Central memory CD4-positive, alpha-beta T cell (primary cell): ENCODE measurements at places on chromosomes 3 and 15.
A peak's percentile ranks its signal among the peaks of the same experiment; 100 is the strongest.

DNA sequence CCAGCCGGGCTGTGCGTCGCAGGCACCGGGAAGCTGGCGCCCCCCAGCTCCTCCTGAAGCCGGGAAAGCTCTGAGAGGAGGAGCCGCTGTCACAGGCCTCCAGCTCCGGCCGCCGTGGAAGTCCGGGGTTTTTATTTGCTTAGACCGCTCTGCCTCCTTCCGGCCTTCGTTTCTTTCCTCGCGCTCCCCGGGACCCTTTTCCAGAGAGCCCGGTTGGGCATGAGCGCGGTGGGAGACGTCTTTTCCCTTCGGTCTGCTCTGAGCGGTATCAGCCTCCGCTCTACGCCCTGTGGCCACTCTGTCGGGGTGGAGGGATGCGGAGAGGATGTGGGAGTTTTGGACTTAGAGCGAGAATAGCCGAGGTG lies 559 bp downstream of the SENP5 start:
- peak; percentile 3 for DNase-seq

GRCh38 chr3:43644443-43644842 lies 22.6 kb upstream of the ANO10 start:
- DNase-seq: no peak

DNA sequence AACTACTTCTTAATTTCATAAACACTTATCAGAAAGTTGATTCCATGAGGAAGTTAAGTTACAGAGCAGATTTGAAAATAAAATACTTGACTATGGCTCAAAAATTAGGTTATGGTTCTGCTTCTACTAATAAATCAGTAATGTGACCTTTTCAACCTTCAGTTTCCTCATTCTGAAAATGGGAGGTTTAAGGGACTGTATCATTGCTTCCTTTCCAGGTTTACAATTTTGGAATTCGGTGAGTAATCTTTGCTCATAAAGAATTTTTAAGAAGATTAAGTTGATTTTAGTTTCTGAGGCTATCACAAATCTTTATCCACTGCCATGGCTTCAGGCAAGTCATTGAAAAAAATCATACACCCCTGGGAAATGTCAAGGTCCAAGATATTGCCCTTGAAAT lies 1061.2 kb downstream of the DIPK2A start:
- no peak for DNase-seq

GRCh38 chr15:76073554-76073953 lies 13.8 kb downstream of the TMEM266 start:
- DNase-seq: no peak

DNA sequence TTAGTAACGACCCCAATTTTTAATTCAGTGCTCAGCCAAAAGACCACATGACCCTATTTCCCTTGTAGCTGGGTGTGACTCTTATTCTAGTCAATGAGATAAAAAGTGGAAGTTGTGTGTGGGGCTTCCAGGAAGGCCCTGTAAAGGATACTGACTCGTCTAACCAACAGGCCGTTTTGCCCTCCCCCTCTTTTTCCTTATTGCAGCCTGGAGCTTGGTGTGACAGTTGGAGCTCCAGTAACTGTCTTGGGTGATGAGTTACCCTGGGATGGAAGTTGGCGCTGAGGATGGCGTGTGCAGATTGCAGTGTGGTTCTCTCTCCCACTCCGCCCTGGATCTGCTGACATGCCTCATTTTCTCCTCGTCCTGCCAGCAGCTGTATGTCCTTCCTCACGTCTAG lies 209.3 kb upstream of the PROK2 start:
- no peak for DNase-seq

DNA sequence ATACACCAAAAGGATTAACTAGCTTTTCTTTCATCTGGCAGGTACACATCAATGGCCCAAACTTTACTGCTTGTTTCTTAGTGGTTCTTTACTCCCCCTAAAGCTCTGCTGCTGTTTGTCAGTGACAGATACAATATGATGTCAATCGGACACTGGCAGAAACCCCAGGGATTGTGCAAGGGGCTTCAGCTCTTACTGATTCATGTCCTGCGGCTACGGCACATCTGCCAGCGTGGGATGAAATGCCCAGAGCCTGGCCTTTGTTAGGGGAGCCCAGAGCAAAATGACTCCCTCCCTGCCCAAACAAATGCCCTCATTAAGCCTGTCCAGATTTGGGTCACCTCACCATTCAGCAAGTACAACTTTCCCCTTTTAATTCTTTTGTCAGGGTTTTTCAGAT lies 28.3 kb downstream of the SRP14 start:
- DNase-seq: no peak

DNA sequence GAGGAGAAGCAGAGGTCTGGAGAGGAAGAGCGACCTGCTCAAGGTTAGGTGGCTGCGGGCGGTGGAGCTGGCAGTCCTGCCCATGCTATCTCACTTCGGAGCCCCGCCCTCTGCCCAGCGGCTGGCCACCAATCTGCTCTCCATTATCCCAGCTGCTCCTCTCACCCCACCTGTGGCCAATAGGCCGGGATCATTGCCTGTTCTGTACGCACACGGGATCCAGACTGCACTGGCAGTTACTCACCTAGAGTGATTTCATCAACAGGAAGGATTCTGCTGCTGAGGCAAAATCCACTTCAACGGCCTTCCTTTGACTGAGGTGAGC lies 100.6 kb downstream of the TLE3 start:
- DNase-seq: no peak

DNA sequence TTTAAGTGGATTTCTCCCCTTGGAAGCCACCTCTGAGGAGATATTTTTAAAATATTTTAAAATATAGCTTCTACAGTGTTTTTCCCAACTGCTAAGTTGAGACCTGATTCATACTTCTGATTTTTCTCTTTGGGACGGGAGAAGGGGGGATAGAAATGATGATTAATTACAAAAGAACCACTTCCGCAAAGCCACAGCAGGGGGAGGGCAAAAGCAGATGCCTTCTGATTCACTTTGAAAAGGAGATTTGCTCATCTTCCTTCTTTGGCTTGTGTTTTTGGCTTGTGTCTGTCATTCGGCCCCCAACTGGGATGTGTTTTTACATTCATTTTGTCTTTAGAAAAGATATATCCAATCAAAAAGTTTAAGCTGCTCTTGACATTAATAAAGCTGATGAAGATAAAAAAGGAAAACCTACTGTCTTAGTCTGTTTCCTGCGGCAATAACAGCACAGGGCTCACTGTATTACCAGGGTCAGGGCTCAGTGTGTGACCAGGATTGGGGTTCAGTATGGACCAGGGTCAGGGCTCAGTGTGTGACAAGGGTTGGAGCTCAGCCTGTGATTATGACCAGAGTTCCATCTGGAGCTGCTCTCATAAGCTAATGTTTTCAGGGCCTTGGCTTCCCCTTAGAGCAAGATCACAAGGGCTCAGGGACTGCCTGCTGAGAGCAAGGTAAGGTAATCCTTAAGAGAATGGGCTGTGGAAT lies 223.2 kb downstream of the MTHFS start:
- DNase-seq: no peak

- no peak for DNase-seq
These were observed 101.2 kb downstream of the LPP start for GRCh38 chr3:188255190-188255589.

DNA sequence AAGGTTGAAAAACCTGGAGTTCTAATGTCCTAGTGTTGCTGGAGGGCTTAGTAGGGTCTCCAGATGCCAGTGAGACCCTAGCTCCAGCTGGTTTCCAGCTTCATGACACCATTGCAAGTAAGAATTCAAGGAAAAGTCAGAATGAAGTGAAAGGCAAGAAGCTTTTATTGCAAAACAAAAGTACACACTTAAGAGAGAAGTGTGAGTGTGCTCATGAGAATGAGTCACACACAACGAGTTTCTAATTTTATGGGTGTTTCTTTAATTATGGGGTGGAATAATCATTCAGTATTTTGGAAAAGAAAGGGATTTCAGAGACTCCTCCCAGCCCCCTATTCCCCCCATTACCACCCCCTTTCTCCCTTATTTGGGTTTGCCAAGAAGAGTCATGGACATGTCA lies 24.6 kb upstream of the ZNF502 start:
- DNase-seq: no peak

GRCh38 chr3:59641169-59641899 lies 591.5 kb upstream of the CFAP20DC start:
- DNase-seq: no peak

DNA sequence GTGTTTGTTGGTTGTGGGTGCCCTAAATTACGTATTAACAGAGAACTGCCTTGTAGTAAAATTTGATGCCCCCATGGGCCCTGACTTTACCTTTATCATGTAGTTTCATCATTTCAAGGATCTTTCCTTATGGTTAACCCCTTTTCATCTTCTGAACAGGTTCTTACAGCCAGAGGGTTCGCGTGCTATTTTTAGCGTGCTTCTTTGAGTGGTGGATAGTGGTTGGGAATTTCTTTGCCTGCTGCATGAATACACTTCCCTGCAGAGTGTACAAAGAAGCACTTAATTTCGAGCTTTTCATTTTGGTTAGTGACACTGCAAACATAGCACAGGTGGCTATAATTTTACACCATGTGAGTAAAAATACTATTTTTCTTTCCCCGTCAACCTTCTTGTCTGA lies 231.8 kb downstream of the ROBO2 start:
- DNase-seq: no peak

DNA sequence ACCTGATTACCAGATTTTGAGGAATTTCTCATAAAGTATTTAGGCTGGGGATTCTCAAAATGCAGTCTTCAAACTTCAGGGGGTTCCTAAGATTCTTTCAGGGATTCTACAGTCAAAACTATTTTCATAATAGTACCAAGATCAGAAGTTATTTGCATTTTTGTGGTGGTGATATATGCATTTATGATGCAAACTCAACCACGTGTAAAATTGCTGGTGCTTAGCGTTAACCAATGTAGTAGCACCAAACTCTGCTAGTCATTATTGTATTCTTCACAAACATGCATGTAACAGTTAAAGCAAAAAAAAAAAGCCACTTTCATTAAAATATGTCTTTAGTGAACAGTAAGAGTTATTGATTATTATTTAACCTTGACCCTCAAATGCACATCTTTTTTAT lies 274.9 kb upstream of the DNAJC19 start:
- no peak for DNase-seq

DNA sequence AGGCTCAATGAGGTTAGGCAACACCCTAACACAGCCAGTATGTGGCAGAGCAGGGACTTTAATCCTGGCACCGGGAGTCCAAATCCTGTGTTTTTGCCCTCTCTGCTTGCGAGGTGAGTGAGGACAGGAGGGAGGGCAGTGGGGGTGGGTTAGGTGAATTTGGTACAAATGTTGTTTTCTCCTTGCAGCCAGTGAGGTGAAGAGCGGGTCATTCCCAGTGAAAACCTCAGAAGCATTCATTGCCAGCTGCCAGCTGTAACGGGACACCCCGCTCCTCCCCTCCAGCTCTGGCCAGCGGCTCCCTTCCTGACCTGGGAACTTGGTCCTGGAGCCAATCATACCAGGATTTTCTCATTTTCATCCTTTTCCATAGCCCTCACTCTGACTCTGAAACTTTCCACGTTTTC lies 45.7 kb upstream of the RAB6B start:
- no peak for DNase-seq

- peak; percentile 74 for DNase-seq
These were observed at the start of gene IDH2 for GRCh38 chr15:90101969-90102890. Gene IDH2 (minus strand): TSS chr15:90102468. CDS start chr15:90102390, 78 bp downstream.

DNA sequence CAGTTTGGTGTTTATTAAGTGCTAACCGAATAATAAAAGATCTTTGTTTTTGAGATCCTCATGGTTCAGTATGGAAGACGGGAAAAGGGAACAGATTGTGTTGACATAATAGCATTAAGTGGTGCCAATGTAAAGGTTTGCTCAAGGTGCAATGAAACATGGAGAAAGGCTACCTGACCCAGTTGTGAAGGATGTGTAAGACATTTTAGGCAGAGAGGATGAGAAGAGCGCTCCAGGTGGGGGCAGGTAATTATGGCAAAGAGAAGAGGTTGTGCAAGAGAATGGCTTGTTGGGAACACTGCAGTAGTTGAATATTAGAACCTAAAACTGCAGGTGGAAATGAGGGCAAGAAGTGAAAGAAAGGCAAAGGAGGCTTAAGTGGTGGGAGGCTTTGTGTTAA lies 140.8 kb downstream of the DIPK2A start:
- DNase-seq: no peak

- no peak for DNase-seq
These were observed 37.5 kb upstream of the CCR4 start for GRCh38 chr3:32913790-32914446.

DNA sequence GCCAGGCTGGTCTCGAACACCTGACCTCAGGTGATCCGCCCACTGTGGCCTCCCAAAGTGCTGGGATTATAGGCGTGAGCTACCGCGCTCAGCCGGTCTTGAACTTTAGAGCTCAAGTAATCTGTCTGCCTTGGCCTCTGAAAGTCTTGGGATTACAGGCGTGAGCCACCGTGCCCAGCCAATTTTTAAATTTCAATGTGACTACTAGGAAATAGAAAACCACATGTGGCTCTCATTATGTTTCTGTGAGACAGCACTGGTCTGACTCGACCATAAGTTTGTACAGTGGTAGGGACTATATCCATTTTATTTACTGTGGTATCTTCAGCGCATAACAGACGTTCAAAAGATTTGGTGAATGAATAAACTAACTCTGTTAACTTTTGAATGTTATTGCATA lies 9.1 kb downstream of the ZFAND6 start:
- DNase-seq: no peak

- no peak for DNase-seq
These were observed 17.2 kb downstream of the ARRDC4 start for GRCh38 chr15:97977734-97978133.

GRCh38 chr3:142651711-142652110 lies 55.5 kb downstream of the PLS1 start:
- DNase-seq: no peak

DNA sequence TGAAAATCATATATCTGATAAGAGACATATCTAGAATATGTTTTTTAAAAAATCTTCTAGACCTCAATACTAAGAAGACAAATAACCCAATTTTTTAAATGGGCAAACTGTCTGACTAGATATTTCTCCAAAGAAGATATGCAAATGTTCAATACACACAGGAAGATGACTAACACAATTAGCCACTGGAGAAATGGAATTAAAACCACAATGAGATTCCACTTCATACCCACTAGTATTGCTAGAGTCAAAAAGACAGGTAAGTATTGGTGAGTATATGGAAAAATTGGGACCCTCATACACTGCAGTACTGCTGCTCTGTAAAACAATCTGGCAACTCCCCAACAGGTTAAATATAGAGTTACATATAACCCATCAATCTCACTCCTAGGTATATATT lies 33.1 kb upstream of the TOPAZ1 start:
- DNase-seq: no peak

GRCh38 chr15:58232281-58233065 lies 94.3 kb downstream of the AQP9 start:
- no peak for DNase-seq

DNA sequence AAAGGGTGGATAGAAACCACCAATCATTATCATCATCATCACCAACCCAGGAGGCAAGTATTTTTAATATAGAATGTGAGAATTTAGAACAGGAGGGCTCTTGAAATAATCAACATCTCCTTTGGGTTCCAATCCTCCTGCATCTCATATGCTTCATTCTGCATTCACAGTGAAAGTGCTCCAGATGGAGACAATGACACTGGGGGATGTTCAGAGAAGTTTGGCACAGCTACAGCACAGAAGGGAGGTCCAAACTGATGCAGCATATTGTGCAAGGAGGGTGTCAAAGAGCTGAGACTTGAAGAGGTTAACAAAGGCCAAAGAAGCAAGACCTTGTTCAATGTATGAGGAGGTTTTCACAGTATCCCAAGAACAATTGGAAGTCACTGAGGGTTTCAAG lies 767.1 kb downstream of the NTRK3 start:
- no peak for DNase-seq

GRCh38 chr15:33834892-33835743 lies 133.2 kb upstream of the CHRM5 start:
- DNase-seq: no peak

- DNase-seq: no peak
These were observed 21.6 kb downstream of the PLA2G4B start for GRCh38 chr15:41860049-41860828.
